ENCODE measurements at places on chromosomes 2 and 18.

GRCh38 chr18:35715139-35715538 lies 133.6 kb downstream of the GALNT1 start:
- DNase-seq = no peak

- no peak for DNase-seq
These were observed 28.3 kb downstream of the CDC42EP3 start for GRCh38 chr2:37642907-37643729.

DNA sequence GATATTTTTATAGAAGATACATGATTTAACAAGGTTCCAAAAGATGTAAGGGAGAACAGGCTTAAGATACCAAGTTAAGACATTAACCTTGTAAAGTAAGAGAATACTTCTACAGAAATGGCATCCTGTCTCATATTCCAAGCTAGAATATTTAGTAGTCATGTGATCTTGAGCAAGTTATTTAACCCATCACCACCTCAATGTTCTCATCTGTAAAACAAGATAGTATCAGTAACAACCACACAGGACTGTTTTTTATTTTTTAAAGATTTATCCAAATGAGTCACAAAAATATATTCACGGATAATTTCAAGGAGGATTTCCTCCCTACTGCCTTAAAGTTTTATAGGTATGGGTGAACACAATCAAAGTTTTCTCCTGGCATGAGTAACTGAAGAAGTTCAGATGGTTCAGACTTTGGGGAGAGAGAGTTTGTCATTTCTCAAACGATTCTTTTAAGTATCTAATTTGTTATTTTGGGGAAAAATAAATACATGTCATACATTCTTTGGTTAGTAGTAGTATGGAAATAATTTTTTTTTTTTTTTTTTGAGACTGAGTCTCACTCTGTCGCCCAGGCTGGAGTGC lies 25.9 kb downstream of the ROCK1 start:
- no peak for DNase-seq

DNA sequence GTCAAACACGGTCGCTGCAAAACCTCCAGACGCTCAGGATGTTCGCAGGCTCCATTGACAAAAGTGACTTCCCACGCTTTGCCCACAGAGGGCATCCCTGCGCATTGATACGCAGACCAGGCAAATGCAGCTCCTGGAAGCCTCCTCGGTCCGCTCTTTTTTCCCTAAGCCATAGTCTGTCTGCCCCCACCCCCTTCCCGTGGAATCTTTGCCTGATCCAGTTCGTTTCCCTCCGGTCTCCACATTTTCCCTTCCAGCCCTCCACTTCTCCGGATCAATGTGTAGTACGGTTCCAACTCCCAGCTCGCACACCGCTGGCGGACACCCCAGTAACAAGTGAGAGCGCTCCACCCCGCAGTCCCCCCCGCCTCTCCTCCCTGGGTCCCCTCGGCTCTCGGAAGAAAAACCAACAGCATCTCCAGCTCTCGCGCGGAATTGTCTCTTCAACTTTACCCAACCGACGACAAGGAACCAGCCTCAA lies at the start of gene DCC:
Gene DCC, plus strand, starts transcription at position 307 of the 481 bp plus-strand sequence. CDS start 591 bp downstream, outside the sequence.
- DNase-seq = no peak

DNA sequence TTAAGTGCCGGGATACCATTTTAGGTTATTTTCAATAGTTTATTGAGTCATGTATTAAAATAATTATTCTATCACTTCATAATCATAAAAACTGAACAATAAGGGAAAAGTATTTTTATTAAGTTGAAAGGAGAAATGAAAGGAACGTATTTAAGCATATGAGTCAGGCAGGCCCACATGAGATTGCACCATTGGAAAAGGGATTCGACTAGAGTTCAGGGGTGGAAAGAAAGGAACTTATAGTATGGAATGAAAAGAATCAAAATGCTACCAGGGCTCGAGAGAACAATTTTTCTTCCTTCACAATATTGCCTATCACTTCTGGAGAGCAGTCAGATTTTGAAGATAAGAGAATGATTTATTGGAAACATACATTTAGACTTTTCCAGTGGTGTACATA lies 516.5 kb upstream of the NETO1 start:
- no peak for DNase-seq

DNA sequence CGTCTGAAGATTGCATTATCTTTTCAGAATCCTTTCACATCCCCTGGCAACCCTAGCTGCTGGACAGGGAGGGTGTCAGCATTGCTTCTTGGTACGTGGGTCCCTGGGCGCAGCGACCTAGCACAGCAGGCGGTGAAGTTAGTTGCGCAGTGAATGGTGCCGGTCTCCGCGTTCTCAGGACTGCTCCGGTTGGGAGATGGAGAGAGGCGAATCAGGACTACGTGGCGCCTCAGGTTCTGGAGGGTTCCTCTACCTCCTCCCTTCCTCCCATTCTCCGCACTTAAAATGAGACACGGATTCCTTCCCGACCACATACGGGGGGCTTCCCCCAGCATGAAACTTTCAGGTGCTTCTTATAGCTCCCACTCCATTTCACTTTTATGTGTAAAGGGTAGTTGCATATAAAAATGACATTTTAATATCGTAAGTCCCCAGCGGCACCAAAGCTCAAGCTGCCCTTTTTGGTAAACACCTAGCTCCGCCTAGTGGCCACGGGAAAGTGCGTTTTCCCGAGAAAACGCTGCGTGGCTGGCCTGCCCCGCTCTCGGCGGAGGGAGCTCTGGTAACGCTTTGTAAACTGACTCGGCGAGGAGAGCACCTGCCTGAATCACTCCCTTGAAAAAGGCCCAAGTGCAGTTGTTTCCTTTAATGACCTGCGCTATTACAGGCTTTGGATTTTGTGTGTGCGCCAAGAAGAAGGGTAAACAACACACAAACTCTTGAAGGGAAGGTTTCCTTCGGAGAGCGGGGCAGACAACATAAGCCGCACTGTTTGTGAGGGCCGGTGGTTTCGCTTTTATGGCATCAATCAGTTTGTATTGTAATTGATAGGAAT lies 32.9 kb upstream of the INHBB start:
- DNase-seq = peak; percentile 70

DNA sequence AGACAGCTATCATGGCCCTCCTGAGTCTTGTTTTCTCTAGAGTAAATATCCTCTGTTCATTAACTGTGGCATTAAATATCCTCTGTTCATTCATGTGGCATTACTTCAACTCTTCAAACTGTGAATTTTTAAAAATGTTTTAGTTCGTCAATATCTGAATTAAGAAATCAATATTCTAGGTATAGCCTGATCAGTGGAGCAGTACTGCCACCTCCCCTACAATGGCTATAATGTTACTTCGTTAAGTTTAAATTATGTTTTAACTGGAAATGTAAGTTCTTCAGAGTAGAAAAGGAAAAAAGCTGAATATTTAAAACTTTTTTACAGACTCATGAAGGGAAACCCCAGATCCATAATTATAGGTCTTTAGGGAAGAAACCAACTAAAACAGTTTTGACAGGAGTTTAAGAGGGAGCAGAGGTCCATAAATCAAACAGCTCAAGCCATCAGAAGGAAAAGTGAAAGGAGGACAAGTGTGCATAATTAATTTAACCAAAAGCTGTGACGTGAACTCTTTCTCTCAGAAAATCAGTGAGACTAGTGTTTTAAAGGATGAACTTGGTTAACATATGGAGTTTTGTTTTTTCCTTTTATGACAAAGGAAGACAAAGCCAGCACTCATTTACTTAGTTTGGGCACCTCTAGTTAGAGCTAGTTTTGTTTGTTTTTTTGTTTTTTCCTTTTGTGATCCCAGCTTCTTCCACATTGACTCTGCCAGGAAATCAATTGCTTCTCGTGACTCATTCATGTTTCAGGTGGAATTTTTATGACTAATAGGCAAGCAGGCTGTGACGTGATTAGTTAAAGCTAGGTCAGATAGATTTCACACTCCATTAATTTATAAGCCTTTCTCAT lies 44.9 kb downstream of the RBBP8 start:
- DNase-seq = no peak

DNA sequence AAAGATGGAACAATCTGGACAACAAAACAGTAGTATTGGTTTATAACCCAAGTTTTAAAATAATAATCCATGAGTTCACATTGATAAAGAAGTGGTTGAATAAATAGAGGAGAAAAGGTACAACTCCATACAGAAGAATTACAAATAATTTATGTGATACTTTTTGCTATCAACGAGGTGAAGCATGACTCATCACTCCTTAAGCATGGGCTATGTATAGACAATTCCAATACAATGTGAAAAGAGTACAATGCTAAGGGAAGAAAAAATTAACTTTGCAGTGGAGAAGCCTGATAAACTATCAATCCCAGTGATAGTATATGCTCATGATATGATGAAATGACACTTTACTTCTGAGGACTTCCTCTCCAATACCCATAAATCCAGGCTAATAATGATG lies 312.9 kb downstream of the GULP1 start:
- no peak for DNase-seq

DNA sequence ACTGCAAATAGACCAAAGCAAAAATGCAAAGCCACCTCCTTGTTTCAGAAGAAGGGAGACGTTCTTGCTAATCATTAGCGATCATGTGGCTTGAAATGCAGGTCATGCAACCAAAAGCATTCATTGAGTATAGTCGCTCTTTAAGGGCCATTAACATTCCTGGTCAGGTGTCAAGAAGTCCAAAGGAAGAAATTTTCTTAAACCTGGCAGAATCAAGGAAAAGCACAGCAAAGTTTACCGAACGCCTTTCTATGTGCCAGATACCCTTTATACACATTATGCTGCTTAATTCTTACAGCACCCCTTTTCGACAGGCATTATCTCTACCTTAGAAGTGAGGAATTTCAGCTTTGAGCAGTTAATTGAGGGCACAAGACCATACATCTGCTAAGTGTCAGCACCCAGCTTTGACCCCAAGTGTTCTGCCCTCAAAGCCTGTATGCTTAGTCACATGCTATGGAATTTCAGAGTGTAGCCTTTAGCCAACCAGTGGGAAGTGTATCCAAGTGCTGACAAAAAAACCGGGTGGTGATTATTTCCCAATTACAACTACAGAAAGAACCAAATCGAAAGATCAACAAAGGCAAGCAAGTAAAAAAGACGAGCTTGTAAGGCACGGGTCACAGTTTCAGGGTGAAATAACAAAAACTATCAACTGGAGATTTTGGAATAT lies 70.8 kb downstream of the EPHA4 start:
- no peak for DNase-seq

GRCh38 chr2:188765522-188766470 lies 208.4 kb upstream of the COL3A1 start:
- no peak for DNase-seq

GRCh38 chr2:200578778-200579177 lies 7.0 kb upstream of the AOX1 start:
- DNase-seq = no peak

- peak; percentile 53 for DNase-seq
These were observed 10.8 kb downstream of the SPDYA start for GRCh38 chr2:28821295-28821958.

DNA sequence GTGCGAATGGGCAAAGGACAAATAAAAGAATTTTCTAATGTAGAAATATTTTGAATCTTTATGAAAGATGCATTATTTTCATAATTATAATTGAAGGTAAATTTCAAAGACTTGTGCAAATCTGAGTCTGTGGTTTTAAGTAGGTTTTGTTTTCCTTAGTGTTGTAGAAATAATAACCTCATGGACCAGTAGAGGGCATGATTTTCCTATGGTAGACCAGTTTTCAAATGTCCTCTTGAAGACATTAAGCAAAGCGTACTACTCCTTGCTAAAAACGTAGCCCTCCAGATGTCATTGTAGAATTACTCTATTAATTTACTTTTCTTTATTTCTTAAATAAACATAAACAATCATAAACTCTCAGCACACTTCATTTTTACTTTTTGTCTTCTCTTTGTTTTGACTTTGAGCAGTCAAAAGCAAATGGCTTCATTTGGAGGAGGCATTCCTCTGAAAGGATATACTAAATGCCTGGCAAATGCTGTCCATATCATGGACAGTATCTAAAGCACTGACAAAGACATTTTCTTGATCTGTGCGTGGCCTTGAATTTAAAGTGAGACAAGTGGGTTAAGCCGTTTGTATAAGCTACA lies 85.8 kb upstream of the FAM237A start:
- DNase-seq = no peak

DNA sequence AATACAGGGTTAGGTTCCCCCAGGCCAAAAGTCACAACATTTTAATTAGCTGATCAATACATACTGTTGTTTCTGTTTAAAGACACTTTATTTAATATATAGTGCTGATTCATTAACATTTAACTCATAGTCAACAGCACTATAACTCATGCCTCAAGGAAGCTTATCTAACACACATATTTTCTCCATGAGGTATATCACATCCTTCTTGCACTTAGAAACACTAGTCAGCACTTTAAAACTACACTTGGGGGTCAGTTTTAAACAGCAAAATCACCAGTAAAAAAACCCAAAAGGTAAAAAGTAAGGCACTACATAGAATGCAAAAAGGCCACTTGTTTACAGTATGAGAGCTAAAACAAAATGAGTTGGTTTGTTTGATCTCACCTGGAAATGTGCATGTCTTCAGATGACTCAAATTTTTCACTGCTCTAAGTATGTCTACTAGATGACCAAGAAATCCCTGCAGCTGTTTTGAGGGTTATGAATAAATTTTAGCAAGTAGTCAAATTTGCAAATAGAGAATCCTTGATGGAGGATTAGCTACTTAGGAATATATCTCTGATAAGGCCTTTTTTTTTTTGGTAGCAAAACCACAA lies 54.1 kb upstream of the EPB41L5 start:
- DNase-seq = no peak

- DNase-seq = no peak
These were observed 216.2 kb downstream of the CDH20 start for GRCh38 chr18:61549416-61549815.

GRCh38 chr2:188666503-188666902 lies 307.7 kb upstream of the COL3A1 start:
- DNase-seq = no peak

DNA sequence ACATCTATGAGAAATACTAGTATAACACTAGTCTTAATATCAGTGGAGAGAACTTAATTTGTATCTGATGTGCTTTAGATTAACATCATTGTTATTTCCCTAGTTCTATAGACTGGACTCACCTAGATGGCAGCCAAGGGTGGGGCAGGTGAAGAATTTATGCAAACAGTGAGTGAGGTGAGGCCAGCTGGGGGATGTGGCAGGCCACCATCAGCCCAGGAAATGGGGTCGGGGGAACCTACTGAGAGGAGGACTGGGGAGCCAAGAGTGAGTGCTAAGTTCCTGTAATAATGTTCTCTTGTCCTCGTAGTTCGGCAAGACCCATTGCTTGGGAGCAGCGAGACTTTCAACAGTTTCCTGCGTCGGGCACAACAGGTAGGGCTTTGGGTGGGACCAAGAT lies 2.5 kb downstream of the SNX17 start:
- DNase-seq = no peak

DNA sequence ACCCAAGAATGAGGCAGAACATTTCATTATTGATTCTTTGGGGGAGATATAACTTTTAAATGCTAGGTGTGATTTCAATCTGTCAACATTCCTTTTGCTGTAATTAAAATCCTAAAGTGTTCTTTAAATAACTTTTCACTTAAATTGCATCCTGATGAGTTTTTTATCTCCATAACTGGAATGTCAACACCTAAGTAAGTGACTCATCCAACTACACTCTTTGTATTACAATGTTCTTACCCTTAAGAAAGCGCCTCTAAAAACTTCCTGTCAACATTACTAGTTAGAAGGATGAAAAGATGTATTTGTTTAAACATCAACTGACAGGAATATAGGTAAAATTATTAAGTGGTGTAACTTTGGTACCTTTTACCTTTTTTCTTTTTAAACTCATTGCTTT lies 1657.0 kb downstream of the LRP1B start:
- no peak for DNase-seq

- DNase-seq = no peak
These were observed 1.3 kb downstream of the RASGRP3 start for GRCh38 chr2:33477473-33478468.
